ENCODE measurements at places on chromosomes 4 and X.

GRCh38 chr4:179415037-179415846, 1973.0 kb upstream of the AGA start:
- no peak for DNase-seq

DNA sequence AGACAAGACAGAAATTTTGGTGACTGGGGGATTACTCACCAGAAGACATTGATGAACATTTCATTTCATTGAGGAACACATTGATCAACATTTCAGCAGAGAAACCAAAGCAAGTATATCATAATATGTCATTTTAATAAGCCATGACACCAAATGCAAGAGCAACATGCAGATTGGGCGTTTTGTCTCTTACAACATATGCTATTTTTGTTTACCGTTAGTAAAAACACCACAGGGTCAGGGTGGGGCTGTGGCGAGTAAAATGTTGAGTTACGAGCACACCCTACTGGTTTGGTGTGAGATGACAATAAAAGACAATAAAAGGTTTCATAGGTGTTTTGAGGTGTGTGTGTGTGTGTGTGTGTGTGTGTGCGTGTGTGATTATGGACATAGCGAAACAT, 294.5 kb downstream of the PDGFC start:
- peak; percentile 21 for DNase-seq

DNA sequence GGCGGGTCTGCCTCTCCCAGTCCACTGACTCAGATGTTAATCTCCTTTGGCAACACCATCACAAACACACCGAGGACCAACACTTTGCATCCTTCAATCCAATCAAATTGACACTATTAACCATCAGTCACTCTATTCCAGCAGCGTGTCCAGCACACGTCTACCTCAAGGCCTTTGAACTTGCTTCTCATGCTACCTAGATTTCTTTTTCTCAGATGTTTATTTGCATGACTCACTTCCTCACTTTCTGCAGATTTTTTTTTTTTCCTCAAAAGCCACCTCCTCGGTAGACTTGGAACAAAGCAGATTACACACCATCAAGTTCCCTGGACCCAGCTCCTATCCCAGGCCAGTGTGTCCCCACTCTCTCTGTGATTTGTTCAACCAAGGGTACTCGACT, 49.5 kb downstream of the SUPT20HL2 start:
- no peak for DNase-seq

- DNase-seq: no peak
These were observed 21.0 kb upstream of the UGT2B7 start for GRCh38 chr4:69075061-69075792.

- DNase-seq: no peak
These were observed 229.3 kb upstream of the NEIL3 start for GRCh38 chr4:177080388-177080787.

DNA sequence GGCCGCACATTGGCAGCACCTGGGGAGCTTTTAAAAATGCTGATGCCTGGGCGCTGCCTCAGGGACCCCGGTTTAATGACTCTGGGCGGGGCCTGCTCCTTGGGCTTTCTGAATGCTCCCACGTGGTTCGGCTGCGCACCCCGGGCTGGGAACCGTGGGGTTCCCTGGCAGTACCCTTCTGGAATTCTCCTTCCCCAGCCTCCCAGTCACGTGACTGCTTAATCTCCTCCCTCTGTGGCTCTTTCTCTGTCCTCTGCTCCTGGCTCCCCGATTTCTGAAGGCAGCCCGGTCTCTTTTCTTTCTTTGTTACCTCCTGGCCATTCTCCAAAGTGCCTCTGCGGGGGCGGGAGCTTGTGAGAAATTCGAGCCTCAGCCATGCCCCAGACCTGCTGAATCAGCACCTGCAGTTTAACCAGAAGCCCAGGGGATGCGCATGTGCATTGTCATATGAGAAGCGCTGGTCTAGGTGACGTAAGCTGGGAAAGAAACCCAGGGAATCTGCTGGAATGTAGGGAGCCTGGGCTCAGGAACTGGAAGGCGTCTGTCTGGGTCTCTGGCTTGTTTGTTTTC, 16.6 kb downstream of the CLCN4 start:
- DNase-seq: no peak

- no peak for DNase-seq
These were observed 109.2 kb downstream of the DCTD start for GRCh38 chr4:182807767-182808548.

GRCh38 chr4:40058121-40058520, 1.5 kb downstream of the N4BP2 start:
- DNase-seq: no peak

DNA sequence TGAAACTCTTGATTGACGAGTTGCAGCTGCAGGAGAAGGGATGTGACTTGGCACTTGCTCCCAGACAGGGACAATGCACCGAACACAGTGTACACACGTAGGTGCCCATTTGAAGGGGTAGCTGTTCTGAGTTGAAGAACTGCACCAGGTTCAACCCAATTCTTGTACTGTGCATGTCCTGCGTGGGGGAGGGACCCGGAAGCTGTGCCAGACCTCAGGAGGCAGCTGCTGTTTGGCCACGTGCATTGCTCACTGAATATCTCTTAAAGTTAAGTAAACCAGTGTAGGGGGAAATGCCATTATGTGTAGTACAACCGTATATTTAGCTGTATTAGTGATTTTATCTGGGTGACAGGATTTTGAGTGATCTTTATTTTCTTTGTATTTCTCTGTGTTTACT, 12.0 kb upstream of the RBBP7 start:
- DNase-seq: no peak

GRCh38 chr4:186570193-186570996, 15.0 kb upstream of the MTNR1A start:
- DNase-seq: no peak

DNA sequence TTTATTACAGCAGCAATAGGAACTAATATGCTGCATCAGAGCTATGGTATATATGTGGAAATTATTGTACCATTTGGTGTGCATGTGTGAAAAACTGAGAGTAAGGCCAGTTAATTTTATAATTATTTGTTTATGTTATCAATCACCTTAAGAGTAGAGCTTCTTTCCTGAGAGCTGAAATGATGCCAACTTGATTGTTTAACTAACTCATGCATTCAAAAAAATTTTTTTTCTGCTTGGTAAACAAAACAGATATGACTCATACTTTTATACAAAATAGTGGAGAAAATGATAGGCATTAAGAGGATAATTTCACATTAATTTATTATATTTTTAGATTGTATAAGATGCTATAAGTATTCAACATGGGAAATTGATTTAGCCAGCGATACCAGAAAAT, 622.7 kb downstream of the RAPGEF2 start:
- peak; percentile 71 for DNase-seq

DNA sequence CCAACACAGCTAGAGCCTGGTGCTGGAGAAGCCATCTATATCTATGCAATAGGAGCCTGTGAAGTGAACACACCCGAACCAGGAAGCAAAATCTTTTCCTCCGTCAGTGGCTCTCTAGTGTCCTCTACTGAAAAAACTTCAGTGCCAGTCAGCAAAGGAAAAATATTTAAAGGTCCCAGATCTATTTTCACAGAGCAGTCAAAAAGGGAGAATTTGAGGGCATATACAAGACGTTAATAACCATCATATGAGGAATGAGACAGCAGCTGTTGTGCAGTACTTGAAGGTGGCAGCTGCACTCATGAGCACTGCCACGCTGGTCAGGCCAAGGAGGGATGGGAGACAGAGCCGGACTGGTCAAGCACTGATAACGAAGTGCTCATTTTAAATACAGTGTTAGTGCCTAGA, 14.4 kb downstream of the MCUB start:
- DNase-seq: peak; percentile 31

DNA sequence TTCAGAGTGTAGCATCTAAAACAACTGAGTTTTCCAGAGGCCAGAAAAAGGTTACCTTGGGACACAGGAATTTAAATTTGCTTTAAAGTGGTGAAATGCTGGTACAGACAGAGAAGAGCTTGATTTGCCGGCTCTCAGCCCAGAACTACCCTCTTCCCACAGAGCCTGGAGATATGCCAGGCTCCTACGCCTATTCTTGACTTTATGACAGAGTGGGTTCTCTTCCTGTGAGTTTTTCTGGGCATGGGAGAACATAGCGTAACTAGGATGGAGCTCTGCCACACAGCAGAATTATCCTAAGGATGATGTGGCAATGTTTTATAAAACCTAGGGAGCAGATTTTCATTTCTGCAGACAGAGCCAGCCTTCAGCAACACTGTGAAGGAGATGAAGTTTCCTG, 241.8 kb downstream of the GRIA3 start:
- no peak for DNase-seq

DNA sequence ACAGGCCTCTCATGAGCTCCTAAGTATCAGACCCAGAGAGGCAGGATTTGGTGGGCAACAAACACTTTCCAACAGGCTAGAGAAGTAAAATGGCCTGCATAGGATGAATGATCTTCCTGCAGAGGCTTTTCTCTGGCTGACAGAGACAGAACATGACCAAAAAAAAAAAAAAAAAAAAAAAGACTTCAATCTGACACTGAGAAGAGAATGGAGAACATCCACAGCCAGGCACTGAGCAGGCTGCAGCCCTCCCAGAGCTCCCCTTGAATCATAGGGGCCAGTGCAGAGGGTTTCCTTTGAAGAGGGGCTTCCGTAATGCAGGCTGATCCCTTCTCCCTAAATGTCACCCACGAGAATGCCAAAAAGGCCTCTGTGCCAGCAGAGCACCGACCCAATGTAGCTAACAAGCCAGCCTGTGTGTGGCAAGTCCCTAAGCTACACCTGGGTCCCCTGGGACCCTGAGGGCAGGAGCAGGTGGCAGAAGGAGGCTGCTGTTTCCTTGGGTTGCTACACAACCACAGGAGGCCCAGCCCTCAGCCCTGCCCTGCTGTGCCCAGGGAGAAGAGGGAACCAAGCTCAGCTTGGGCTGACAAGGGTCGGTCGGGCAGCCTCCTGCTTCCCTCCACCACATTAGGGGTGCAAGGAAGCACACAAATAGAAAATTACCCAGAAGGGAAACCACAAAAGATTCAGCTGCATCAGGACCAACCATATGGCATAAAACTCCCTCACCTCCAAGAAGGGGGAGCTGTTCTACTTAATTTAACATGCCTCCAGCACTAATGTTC, 55.6 kb downstream of the MAP7D2 start:
- DNase-seq: no peak

DNA sequence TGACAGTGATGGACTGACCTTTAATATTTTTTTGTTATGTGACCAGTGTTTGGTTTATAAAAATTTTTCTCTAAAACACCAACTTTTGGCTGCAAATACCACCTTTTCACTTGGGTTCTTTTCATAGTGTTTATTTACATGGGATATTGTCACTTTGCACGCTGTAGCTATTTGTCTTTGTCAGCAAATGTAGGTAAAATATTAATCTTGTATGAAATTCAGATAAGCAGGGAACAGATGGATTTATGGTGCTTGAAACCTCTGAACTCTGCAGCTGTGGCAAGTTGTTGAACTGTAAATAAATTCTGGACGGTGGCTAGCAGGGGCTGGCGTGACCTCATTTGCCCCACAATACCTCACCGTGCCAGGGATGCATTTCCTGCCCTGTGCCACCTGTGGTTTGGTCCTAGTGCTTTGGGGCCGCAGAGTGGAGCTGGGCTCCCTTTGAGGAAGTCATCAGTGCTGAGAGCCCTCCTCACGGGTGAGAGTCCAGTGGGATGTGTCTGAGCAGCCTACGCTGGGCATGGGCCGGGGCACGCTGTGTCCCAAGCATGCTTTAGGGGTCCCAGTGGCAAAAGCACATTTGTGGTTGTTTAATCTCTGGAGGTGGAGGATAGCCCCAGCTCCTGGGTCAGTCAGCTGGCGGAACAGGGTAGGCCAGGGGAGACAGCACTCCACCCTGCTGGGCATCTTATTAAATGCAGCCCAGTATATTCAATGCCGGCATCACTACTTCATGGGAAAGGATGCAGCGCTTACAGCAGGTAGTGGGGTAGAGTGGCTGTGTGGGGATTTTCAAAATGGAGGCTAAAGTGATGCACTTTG, 108.6 kb downstream of the TBL1X start:
- DNase-seq: no peak

DNA sequence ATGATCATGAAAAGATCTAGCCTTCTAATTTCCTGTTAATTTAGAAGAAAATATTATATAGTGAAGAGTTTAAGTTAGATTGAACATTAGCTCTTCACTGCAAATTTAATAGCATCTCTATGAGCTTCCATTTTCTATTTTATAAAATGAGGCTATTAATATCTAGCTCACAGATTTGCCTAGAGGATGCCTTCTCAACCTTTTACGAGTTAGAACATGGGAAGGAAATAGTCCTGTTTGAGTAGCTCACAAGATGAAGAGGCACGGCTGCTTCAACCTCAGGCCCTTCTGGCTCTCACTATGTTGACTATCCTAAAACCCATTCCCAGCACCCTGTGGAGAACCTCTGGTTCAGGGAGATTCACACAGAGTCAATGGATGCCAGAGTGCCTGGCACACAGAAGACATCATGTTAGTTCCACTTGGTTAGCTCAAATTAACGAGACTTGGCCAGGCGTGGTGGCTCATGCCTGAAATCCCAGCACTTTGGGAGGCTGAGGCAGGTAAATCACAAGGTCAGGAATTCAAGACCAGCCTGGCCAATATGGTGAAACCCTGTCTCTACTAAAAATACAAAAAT, 97.9 kb upstream of the GUCY1A1 start:
- DNase-seq: no peak
